Activated T-cell treated with anti-CD3 and anti-CD28 coated beads for 1 hour (primary cell): ENCODE measurements at places on chromosomes 11 and 22.
A peak's percentile ranks its signal among the peaks of the same experiment; 100 is the strongest.

DNA sequence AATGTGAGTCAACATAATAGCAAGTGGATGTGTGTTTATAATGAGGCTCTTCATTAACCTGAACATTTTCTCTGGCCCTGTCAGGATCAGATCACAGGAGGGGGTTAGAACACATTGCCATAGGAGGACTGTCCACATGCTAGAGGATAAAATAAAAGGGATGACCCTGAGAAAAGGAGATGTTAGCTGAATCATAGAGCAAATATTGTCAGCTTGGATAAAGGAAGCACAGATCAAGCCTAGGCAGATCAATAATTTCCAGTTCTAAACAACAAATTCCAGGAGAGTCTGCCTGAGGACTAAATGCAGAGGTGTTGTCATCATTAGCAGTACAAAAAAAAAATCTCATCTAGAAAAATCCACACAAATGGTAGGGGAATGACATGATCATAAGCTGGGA lies 337.9 kb downstream of the LRRC4C start:
- no peak for DNase-seq

DNA sequence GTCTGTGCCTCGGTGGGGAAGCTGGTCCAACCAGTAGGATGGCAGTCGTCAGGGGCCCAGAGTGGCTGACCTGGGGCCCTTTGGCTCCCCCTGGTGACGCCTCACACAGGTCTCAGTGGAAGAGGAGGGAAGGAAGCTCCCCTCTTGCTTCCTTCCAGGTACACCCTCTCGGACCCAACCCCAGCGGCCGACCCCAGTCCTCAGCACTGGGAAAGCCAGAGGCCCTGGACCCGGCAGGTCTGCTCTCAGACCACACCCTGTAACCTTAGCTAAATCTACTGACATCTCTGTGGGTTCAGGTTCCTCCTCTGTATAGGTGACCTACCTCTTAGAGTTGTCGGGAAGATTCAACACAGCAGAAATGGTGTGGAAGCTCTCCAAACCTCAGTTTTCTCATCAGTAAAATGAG lies 3.4 kb upstream of the SCUBE1 start:
- peak; percentile 62 for DNase-seq

DNA sequence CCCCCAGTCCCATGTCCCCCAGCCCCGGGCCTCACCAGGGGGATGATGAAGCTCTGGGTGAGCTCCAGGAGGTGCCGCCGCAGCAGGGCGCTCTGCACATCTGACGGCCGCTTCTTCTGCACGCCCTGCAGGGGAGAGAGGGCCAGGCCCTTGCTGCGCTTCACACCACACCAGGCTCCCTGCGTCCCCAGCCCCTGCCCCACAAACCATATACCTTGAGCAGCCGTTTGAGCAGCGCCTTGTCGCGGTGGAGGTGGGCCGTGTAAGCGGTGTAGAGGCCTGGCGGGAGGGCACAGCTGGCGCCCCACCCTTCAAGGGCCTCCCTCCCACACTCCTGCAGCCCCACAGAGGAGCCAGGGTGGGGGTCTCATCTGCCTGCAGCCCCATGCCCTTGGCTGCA lies 6.2 kb upstream of the PLXNB2 start:
- DNase-seq: no peak

- no peak for DNase-seq
Observed at GRCh38 chr11:134949121-134950090, 537.4 kb upstream of the B3GAT1 start.

GRCh38 chr11:86761978-86762377 lies 38.4 kb upstream of the PRSS23 start:
- DNase-seq: no peak

DNA sequence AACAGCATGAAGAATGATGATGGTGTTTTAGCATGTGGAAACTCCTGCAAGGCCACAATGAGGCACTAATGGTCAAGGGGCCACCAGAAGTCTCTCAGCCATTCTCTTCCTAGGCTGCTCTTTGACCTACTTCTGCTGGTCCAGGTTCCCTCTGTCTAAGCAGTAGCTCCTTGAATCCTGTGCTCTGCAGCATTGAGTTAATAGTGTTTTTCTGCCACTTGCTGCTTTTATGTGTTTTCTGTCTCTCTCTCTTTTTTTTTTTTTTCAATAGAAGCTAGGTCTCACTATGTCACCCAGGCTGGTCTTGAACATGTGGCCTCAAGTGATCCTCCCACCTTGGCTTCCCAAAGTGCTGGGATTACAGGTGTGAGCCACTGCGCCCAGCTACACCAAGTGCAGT lies 20.1 kb upstream of the AIFM3 start:
- no peak for DNase-seq

- no peak for DNase-seq
Observed at GRCh38 chr11:56271092-56271491, 2.9 kb upstream of the OR5T1 start.

DNA sequence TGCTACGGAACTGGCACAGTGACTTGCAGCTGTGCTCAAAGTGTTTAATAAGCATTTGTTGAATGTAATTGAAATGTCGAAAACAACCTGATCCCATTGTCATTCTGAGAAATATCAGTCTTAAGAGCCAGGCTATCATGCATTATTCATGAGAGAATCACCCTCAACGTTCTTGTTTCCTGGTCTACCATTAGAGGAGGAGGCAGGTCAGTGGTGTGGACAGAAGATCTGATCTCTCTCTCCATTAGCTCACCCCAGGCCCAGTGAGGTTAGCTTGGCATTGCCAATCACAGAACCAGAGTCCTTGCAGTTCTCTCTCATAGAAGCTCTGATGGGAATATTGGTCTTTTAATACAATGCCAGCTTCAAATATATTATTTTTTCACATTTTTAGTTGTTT lies 121.1 kb upstream of the SPON1 start:
- DNase-seq: no peak

DNA sequence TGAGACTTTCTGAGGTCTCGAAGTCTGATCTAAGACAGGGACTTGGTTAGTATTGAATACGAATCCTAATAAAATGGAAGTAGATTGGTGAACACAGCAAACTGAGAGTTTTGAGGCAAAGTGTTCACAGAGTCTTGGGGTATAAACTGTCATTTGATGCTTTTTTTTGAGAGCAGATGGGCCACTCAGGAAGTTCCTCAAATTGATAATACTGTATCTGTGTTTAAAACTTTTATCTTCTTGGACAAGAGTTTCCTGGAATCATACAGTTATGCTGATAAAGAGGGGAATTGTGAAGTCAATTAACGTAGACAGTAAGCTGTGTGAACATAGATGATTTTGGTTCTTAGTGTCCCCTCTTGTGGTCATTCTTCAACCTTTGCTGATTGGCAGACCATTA lies 80.0 kb upstream of the CLPB start:
- no peak for DNase-seq

GRCh38 chr11:126194121-126194543 lies 17.3 kb downstream of the RPUSD4 start:
- DNase-seq: peak; percentile 12

DNA sequence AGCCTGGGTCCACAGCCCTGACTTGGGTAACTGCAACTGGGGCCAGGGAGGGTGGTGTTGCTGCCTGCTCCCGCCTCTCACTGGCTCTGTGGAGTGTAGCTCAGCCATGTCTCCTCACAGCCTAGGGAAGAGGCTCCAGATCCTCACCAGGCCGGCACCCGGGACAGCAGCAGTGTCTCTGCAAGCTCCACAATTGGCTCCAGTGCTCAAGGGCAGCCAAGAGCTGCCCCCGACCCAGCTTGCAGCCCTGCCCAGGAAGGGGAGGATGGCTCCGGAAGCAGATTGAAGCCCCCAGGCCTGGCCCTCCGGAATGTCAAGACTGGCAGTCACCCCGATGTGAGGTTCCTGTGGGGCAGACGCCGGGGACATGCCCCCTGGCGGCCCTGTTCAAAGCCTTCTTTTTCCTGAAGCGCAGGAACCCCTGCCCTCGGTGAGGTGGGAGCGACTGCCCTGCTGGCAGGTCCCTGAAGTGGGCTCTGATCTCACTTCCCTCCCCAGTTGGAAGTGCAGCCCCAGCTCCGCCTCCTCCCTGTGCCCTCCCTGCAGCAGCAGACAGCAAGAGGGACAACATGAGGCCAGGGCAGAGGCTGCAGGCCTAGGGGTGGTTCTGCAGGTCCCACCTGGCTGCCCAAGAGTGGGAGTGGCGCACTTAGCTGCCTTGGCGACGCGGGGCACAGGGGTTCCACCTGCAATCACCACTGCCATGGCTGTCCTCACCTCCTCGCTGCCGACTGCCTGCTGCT lies 816.2 kb upstream of the LUZP2 start:
- no peak for DNase-seq

- no peak for DNase-seq
Observed at GRCh38 chr11:121419836-121420235, 32.3 kb upstream of the SORL1 start.

GRCh38 chr11:47260366-47260765 lies 2.6 kb downstream of the NR1H3 start:
- no peak for DNase-seq

- no peak for DNase-seq
Observed at GRCh38 chr11:36278531-36279282, 10.5 kb downstream of the COMMD9 start.

DNA sequence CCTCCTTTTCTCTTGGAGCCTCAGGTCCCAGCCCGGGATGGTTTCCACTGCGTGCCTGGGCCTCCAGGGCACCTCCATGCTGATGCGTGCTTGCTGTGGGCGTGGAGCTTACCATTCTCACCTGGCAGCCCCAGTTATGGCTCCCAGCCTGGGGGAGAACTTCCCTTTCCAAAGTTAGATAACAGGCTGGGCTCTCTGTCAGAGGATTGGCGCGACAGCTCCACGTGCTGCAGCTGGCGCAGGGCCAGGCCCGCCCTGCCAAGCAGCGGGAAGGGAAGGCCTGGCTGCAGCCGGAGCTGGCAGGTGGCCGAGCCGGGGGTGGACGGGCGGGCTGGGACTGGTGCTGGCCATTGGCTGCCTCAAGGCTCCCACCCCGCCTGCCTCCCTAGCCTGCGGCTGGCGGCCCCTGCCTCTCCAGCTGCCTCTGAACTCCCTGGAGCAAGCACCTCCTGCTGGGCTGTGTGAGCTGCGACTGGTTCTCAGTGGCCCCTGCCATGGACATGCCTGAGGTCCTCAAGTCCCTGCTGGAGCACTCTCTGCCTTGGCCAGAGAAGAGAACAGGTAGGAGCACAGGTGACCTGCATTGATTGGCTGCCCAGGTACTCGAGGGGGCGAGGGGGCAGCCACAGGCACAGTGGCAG lies 14.6 kb upstream of the TEF start:
- DNase-seq: no peak

GRCh38 chr11:109508943-109509342 lies 87.0 kb downstream of the C11orf87 start:
- no peak for DNase-seq

DNA sequence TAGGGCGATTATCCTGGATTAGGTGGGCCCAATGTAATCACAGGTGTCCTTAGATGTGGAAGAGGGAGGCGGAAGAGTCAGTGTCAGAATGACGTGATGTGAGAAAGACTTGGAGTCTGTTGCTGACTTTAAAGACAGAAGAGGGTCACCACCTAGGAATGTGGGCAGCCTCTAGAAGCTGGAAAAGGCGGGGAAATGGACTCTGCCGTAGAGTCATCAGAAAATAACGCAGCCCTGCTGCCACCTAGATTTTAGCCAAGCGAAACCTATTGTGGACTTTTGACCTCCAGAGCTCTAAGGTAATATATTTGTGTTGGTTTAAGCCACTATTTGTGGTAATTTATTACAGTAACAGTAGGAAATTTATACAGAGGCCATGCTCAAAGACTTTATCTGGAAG lies 4.8 kb downstream of the DDX10 start:
- no peak for DNase-seq

DNA sequence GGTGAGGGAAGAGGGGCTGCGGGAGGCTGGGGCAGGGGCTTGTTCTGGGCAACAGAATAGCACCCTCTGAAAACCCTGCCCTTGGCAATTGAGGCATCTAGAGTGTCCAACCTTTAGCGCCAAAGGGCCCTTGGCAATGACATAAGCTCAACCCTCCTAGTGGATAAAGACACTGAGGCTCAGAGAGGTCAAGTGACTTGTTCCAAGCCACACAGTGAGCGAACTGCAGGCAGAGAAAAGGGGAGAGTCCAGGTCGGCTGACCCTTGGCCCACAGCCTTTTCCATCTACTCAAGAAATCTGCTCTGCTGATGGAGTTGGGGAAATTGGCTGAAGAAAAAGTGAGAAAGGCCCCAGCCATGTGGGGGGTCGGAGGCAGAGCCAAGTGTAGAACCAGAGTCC lies 2.9 kb downstream of the SEC14L2 start:
- no peak for DNase-seq

GRCh38 chr11:128528294-128528693 lies 59.1 kb downstream of the ETS1 start:
- DNase-seq: no peak

DNA sequence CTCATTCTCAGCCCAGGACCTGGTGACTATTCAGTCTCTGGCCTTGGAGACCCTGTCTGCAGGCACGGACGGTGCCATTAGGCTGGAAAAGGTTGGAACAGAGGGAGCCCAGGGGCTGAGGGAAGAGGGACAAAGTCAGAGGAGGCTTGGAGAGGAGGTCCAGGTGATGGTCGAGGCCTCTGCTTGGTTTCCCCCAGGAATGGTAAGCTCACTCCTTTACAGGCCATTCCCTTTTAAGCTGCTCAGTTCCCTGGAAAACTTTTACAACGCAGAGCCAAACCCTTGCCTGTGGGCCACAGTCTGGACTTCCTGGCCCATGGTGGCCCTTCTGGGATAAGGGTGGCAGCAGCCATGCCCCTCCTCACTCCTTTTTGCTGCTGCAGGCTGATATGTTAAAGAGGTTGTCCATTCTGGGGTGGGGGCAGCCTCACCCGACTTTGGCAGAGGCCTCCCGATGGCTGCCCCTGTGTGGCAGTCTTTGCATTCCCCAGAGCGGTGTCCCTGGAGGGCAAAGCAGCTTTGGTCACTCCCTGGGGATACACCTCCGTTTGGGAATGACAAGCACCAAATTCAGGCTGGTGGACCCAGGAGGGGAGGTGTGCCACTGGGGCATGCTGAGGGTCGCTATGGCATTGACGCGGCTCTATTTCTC lies 34.0 kb upstream of the RFPL3 start:
- DNase-seq: no peak
